ENCODE measurements at places on chromosomes 5 and 9.
A peak's percentile ranks its signal among the peaks of the same experiment; 100 is the strongest.

GRCh38 chr5:78667461-78668103 lies 19.0 kb upstream of the LHFPL2 start:
- no peak for DNase-seq

GRCh38 chr9:137031904-137032640 lies at the start of gene FUT7:
TSS of gene FUT7 (minus strand) at chr9:137032088. CDS start at chr9:137031991, 97 bp downstream.
- no peak for DNase-seq

DNA sequence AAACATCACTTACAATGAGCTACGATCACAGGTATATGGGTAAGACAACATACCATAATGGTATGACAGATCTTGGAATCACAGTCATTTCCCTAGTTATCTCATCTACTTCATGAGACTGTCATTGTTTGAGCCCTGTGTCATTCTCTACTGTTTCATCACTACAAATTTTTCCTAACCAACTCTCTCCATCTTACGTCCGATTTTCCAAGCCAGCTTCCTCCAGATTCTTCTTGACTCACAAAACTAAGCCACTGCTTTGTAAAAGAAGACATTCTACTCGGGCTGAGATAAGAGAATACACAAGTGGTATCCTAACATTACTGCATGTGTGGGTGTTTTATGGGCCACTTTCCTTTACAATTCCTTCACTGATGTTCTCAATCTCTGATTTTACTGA lies 49.6 kb downstream of the SERINC5 start:
- DNase-seq = no peak

DNA sequence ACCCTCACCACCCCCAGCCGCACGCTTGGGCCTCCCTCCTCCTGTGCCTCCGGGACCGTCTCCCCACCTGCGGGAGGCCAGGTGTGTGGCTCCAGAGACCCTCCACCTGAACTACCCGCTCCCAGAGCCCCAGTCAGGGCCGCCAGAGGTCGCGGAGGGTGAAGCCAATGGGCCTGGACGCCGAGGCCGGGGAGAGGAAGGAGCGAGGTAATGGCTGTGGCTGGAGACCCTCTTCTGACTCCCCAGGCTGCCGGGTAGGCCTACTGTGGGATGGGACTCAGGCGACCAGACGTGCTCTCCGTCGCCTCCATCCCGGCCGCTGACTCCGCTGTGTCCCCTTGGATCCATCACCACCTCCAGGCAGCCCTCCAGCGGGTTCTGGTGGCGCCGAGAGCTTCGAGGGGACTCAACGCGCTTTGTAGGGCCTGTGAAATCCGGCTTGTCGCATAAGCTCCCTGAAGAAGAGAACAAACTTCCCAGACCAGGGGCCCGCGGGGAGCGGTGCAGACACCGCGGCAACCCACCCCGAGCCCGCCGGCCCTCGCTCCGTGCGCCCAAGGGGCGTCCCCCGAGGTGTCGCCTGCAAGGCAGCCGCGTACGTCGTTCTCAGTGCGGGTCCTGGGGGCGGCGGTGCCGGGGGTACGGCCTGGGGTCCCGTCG lies 12.6 kb downstream of the IRX2 start:
- DNase-seq = peak; percentile 42

DNA sequence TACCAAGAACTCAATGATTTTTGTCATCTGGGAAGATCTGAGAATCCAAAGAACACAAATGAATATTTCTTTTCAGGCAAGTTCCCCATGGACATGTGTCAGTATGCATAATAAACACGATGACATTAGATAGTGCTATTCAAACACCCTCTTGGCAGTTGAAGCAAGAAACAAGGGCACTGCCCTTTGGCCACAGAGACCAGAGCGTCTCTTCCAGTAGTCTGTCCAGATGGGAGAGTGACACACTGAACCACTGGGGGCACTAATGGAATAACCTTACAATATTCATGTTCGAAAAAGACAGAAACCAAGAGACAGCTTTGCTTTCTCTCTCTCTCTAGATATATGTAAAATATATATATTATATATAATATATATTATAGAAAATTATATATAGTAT lies 301.9 kb downstream of the CTNND2 start:
- DNase-seq = no peak

GRCh38 chr5:54904425-54904824 lies 81.0 kb downstream of the ESM1 start:
- peak; percentile 67 for DNase-seq

DNA sequence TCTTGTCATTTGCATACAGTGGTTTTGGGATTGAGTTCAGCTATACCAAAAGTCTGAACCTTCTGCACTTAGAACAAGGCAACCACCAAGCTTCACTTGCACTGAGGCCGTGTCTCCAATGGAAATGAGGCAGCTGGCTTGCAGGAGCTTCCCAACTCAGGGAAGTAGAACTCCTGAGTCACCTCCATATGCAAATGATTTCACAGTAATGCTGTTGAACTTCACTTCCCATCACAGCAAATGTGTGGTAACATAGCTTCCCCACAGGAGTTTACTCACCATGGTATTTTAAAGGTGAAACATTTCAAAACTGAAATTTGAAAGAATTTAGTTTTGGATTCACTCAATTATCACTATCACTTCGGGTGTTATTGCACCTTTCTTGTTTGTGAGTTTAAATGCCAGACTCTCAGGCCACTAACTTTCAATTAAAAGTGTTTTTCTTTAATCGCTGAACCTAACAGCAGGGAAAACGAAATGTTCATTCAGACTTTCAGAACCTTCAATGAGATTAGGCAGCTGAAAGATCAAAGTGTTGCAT lies 9.0 kb downstream of the CD274 start:
- peak; percentile 37 for DNase-seq

DNA sequence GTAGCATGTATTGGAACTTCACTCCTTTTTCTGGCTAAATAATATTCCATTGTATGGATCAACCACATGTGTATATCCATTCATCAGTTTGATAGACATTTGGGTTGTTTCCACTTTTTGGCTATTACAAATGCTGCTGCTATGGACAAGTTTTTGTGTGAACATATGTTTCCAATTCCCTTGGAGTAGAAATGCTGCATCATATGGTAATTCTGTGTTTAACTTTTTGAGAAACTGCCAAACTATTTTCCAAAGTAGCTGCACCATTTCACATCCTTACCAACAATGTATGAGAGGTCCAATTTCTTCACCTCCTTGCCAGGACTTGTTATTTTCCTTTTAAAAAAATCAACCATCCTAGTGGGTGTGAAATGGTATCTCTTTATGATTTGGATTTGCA lies 8.4 kb downstream of the FRRS1L start:
- no peak for DNase-seq

DNA sequence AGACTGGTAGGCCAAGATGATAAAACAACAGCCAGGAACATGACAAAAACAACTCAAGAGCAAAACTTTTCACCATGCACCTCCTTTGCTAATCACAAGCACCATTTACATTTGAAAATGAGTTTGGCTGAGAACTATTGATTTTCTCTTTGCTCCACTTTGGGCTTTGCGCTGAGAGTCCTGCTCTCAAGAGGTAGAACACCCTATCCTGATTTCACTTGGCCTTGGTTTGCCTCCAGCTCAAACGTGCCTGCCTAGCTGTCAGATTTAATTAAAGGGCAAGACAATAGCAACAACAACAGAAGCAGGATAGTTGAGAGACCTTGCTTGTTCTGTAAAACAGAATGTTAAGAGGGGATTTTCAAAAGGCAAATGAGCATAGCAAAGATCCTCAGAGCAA lies 128.2 kb upstream of the ASTN2 start:
- DNase-seq = no peak

- peak; percentile 71 for DNase-seq
Observed at GRCh38 chr9:129278391-129279237, 100.6 kb upstream of the IER5L start.

DNA sequence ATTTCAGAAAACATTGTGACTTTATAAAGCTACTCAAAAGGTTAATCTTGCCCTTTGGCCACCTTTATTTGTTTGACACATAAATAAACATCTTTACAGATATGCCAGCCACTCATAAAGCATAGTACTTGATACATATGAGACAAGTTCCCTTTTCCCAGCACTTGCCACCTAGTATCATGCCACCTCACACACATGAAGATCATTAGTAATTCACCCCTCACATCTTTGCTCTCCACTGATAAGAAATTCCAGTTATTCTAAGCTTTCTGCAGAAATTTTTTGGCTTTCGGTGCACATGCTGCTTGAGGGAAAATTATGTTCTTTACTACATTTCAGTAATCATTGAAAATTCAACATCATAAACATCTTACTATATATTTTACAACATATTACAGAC lies 59.1 kb downstream of the DEPDC1B start:
- no peak for DNase-seq

DNA sequence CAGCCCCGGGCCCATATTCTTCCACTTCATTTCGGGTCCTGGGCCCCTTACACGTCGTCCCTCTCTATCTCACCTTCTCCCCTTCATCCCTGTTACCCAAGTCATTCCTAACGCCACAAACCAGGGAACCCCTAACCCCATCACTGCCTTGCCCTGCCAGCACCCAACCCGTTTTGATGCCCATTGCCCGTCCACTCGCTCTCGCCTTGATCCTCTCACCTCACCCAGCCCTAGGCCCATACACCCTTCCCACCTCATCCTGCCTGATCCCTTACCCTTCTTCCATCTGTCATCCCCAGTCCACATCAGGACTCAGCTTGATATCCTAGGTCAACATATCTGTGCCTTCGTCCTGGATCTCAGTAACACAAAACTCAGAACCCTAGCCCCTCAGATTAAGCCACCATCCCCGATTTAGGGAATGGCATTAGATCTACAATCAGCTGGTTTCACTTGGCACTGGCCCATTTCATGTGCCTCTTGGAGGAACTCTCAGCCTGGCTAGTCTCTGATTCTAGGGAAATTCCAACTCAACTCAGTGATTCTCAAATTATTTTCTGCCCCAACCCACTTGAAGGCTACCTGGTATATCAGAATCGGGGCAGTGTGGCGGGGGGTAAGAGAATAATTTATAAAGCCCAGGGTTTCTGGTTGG lies 489 bp downstream of the CHMP5 start:
- no peak for DNase-seq

DNA sequence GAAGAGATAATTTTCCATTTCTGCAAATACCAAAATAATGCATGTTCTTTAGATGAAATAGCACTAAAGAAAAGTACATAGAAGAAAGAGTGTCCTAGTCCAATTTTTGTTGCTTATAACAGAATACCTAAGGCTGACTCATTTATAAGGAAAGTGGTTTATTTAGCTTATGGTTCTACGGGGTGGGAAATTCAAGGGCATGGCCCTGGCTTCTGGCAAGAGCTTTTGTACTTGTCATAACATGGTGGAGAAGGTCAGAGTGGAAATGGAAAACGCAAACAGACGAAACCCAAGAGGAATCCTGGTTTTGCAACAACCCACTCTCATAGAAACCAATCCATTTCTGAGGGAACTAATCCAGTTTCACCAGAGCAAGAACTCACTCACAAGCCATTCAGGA lies 283.7 kb downstream of the CSNK1G3 start:
- DNase-seq = no peak

Data from GM23338 (cell line).